ENCODE measurements at places on chromosomes 2 and 18.

DNA sequence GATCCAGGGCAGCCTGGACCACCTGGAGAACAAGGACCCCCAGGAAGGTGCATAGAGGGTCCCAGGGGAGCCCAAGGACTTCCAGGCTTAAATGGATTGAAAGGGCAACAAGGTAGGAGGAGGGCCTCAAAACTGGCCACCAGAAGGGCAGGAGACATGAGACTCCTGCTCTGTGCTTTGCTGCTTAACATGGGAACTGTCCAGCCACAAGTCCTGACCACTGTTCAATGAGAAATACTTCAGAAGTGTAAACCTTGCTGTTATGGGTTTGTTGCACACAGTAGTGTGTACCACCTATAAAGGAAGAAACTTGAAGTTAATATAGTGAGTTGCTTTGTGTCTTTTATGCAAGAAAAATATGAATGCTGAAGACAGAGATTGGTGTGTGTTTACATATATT is 44.2 kb upstream of the MFF start:
- no peak for DNase-seq

- DNase-seq, result no peak
Observed at GRCh38 chr18:53261241-53261640, 921.2 kb downstream of the DCC start.

DNA sequence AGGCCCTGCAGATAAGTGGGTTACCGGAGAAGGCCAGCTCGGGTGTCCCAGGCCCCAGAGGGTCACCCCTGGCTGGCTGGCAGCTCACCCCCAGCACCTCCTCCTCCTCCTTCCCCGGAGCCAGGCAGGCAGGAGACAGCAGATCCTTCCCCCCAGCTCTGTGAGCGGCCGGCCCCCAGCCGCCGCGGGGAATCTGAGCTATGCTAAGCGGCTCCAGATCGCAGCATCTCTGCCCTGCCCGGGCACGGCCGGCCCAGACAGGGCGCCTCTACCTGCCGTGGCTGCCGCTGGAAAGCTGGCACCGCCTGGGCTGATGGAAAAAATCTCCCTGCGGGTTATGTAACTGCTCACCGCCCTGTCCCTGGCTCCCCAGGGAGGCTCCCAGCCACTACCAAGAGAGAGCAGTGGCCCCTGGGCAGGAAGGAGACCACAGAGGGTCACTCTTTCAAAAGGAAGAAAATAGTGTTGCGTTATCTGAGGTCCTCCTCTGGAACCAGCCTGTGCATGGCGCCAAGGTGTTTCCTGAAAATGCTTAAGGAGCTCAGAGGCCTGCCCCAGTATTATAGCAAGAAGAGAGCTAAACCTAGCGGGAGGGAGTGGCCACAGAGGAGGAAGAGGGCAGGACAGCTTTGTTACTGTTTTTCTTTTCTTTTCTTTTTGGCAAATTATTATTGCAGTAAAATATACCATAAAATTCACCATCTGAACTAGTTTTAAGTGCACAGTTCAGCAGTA is 179.0 kb downstream of the SMAD7 start:
- peak; percentile 65 for DNase-seq

- no peak for DNase-seq
Observed at GRCh38 chr2:218428846-218429558, 10.1 kb downstream of the VIL1 start.

GRCh38 chr2:40318921-40319320 is 133.0 kb downstream of the SLC8A1 start:
- no peak for DNase-seq

- no peak for DNase-seq
Observed at GRCh38 chr2:69612200-69612599, 31.3 kb downstream of the AAK1 start.

- no peak for DNase-seq
Observed at GRCh38 chr2:105328281-105329196, 996 bp downstream of the TGFBRAP1 start.

GRCh38 chr2:31483246-31483645 is 68.7 kb upstream of the XDH start:
- no peak for DNase-seq
